Activated CD4-positive, alpha-beta T cell treated with anti-CD3 and anti-CD28 coated beads, Interleukin-2, amount 50 U/mL, for 16 hours (primary cell): ENCODE measurements at places on chromosomes 11 and 22.

DNA sequence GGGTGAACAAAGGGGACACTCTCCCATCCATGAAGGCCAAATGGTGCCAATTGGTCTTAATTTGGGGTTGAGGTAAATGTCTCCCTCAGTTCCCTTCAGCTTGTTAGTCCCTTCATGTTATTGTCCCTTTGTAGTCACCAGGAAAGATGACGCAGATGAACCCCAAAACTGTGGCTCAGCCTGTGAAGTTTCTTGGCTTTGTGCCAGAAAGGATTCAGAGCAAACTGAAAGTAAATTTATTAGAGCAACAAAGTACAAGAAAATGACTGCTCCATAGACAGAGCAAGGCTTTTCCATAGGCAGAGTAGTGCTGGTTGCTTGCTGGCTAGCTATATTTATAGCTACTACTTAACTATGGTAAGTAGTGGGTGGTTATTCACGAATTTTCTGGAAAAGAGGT is 16.7 kb downstream of the OR4C3 start:
- no peak for DNase-seq

- DNase-seq: no peak
Observed at GRCh38 chr22:29487426-29487986, 7.5 kb downstream of the NEFH start.

GRCh38 chr22:25564979-25565677 is 653 bp downstream of the GRK3 start:
- peak; percentile 21 for DNase-seq

DNA sequence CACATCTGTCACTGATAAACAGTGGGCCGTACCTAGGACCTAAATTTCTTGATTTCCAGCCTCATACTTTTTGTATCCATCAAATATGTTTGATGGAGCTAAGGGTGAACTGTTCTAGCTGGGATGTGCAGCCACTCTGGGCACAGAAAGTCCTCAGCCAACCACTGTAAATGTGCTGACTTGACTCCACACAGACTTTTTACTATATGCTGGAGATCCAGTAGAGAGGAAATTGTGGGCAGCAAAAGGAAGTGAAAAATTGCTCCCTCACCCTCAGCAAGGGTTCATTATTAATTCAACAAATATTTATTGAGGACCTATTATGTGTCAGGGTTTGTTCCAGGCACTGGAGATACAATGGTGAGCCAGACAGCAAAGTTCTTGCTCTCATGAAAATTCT is 54.2 kb upstream of the AMPD3 start:
- DNase-seq: no peak

DNA sequence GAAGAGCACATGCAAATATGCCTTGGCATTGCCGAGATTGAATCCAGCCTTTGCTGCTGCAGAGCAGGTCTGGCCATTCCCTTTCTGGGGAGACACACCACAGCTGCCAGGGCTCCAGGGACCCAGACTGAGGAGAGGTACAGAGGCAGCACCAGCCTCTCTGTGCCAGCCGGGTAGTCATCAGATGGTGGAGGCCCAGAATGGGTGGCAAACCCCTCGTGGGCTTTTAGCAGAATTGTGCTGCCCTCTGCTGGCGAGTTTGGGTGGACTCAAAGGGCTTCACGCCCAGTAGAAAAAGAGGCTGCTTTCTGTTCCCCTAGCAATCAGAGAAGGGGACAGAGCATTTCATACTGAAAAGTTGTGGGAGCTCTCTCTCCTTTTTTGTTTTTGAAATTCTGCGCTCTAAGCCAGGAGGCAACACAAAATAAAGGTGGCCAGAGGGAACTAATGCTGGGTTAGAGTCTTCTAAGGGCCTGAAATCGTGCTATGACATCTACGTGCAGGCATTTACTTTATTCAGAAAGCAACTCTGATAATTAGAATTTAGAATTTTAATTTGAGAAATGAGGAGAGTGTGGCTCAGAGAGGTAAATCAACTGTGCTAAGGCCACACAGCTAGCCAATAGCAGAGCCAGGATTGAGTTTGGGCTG is 158.8 kb upstream of the NAV2 start:
- DNase-seq: peak; percentile 71

GRCh38 chr11:61071208-61071681 is 31.0 kb upstream of the CD5 start:
- peak; percentile 74 for DNase-seq

GRCh38 chr22:33565580-33565995 is 354.7 kb downstream of the LARGE1 start:
- no peak for DNase-seq

DNA sequence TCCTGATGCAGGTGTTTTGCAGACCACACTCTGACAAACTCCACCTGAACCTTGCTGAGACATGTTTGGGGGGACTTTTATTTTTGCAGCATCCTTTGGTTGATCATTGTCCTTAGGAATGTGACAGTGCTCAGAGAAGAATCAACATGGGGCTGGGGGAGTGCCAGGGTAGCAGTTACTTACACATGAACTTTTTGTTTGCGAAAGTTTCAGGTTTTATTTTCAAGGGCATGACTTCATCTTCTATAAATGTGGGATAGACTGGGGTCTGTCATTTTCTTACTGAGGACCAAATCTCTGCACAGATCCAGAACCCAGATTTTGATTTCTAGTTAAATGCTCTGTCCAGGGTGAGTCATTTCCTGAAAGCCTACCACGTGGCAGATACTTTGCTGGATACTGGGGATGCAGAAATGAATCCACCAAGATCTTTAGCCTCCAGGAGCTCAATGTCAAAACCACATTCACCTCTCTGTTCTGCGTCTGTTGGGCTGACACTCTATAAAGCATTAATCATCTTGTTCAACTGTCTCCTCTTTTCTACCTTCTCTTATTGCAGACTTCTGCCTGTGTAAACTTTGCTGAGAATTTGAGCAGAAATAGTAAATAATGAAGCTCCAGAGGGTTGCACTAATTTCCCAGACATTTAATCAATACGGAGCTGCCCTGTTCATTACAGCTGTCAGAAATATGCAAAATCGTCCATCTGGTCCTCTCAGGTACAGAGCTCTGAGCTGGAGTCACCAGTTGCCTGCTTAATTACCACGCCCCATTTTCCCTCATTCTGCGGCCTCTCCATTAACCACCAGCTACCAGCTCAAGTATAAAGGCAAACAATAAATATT is 387.9 kb downstream of the MIAT start:
- no peak for DNase-seq

- no peak for DNase-seq
Observed at GRCh38 chr22:48739348-48740085, 1088.2 kb downstream of the BRD1 start.

GRCh38 chr11:117604336-117604995 is 192.6 kb downstream of the DSCAML1 start:
- DNase-seq: no peak

DNA sequence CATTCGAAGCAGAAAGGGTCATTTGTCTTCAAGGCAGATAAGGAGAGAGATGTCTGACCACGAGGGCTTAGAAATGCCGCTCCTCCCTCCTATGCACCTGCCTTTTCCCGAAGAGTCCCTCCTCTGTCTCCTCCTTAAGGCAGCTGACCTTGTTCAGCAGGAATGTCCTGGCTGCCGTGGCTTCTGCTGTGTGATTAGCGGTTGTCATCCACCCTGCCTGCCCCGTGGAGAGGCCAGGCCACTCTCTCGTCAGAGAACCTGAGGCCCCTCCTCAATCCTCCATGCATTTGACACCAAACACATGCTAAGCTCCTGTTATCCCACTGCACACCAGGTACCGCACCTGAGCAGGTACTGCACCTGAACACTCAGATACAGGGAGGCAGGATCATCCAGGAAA is 834.6 kb downstream of the TBC1D22A start:
- no peak for DNase-seq

GRCh38 chr11:70251659-70252321 is 18.7 kb upstream of the PPFIA1 start:
- no peak for DNase-seq

GRCh38 chr22:20378110-20378509 is 15.8 kb upstream of the ZNF74 start:
- no peak for DNase-seq

GRCh38 chr11:34468209-34468841 is 29.6 kb downstream of the CAT start:
- peak; percentile 42 for DNase-seq

- DNase-seq: no peak
Observed at GRCh38 chr11:126363706-126364248, 8.3 kb downstream of the ST3GAL4 start.

DNA sequence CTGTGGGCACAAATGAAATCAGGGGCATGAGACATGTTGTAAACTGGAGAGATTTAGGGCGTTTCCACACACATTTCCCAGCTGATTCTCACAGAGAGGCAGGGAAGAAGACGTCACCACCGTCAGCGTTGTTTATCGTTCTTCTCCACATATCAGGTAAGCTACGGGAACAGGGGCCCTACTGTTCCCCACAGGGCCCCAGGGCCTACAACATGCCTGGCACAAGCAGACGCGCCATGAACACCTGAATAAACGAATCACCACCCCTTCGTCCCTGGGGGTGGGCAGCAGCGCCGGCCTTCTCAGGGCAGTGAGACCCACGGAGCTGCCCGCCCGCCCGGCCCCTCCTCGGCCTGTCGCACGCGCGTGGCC is 342 bp downstream of the EFCAB6 start:
- DNase-seq: no peak

DNA sequence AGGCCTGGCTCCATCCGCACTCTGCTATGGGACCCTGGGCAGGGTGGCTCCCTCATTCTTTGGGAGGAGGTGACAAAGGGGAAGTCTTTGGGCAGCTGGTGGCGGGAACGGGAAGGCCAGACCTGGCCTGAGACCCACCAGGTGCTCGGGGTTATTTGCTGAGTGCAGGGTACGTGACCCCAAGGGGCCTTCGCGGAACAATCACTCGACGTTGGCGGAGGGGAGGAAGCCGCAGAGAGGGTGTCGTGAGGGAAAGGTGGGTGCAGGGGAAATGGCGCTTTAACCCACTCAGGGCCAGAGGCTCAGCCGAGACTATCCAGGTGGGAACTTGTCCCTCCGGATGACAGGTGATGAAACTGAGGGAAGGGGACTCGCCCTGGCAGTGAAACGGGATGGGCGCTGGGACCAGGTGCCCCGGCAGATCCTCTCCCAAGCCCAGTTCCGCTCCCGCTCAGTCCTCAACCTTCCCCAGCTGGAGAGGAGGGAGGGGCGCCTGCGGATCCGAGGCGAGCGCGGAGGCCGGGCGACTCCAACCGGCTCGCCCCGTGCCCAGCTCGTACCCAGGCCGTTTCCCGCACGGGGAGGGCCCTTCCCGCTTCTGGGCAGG is 911 bp downstream of the A4GALT start:
- no peak for DNase-seq

DNA sequence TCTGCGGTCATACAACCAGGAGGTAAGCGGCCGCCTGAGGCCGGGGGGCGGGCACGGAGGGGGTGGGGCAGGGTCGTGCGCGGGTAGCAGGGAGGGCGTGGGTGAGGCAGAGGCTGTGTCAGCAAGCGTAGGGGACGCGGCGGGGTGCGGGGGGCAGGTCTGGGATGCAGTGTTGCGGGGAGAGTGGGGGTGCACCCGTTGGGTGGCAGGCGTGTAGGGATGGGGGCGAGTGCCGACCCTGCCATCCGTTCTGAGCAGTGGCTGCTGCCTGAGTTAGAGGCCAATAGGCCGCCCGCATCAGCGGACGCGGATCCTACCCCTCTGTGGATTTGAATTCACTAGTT is 1.4 kb downstream of the RIC8A start:
- no peak for DNase-seq

- DNase-seq: no peak
Observed at GRCh38 chr11:124899383-124900145, 1.9 kb upstream of the ROBO4 start.

DNA sequence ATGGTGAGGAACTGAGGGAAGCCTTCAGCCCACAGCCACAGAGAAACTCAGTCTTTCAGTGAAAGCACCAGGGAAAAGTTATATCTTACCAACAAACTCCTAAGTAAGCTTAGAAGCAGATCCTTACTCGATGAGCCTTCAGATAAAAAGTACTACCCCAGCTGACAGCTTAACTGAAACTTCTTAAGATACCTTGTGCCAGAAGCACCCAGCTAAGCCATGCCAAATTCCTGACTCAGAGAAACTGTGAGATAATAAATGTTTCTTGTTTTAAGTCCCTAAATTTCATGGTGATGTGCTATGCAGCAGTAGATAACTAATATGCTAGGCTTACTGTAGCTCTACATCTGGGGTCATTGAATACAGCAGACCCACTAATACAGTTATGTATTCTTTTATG is 2025.0 kb downstream of the LRRC4C start:
- DNase-seq: no peak

DNA sequence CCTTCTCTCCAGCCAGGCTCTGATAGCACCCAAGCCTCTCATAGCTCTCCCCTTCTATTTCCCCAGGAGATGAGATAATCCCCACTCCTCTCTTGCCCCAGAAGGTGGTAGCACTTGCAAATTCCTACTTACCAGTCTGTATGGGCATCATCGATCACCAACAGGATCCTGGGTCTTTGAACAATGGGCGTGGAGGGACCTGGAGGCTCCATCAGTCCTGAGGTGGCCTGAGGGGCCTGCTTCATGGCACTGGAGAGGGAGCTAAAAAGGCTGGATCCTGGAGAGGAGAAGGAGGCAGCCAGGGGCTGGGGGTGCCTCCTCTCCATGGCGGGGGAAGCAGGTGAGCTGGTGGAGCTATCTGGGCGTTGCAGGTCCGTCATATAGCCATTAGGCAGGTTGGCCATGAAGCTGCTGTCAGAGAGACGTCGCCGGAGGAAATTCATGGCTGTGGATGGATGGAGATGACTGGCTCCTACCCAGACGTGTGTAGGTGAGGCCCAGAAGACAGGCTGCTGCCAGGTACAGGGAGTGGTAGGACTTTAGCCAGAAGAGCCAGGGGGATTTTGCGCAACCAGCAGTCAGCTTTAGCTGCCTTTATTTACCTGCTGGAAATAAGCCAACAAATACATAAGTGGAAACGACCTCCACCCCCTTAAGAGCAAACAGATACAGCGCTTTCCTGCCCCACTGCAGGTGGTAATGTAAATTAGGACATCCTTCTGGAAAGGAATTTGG is 51.8 kb downstream of the SYN3 start:
- DNase-seq: no peak

DNA sequence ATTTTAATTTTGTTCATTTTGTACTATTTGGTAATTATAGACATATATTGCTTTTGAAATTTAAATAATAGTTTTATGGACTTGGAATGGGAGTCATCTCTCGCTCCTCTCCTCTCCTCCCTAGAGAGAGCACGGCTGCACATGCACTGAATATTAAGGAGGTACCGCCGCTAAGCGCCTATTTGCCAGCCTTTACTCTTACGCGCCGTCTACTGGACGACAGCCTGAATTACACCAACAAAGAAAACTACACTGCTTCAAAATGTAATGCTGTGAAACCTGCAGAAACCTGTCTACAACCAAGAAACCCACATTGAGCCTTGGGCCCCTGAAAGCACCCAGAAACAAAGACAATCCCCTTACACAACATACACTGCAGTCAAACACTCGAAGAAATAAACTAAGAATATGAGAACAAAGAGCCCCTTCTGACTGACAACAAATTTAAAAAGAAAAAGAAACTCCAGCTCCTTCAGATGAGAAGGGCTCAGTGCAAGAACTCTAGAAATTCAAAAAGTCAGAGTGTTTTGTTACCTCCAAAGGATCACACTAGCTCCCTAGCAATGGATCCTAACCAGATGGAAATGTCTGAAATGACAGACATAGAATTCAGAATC is 737.2 kb downstream of the LRRC4C start:
- peak; percentile 1 for DNase-seq

- DNase-seq: no peak
Observed at GRCh38 chr11:92225568-92226330, 1.1 kb downstream of the FAT3 start.
